Stimulated activated CD4-positive, alpha-beta T cell treated with anti-CD3 and anti-CD28 coated beads, TNF-alpha, amount 100 ng/mL, for 4 hours (primary cell): ENCODE measurements at places on chromosomes 12 and 14.

- no peak for DNase-seq
Observed at GRCh38 chr12:22276867-22277266, 57.6 kb downstream of the ST8SIA1 start.

DNA sequence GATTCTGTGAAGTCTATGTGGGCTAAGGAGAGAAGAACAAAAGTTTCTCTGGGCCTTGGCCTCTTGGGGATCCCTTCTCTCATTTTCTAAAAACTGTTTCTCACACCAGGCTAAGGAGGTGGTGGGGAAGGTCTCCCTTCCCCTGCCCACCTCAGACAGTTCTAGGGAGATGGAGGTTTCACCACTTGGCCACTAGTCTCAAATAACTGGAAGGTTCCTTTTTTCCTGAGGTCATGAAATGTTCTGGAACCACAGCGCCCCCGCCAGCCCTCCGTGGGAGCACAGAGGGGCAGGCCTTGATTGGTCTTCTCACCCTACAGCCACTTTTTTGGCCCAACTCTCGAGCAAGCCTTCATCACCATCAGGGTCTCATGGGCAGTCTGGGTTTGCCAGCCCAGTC is 12.6 kb downstream of the C12orf43 start:
- no peak for DNase-seq

GRCh38 chr12:10016881-10017280 is 6.5 kb downstream of the CLEC12B start:
- no peak for DNase-seq

GRCh38 chr12:1326258-1326657 is 268.1 kb downstream of the FBXL14 start:
- DNase-seq, result no peak

DNA sequence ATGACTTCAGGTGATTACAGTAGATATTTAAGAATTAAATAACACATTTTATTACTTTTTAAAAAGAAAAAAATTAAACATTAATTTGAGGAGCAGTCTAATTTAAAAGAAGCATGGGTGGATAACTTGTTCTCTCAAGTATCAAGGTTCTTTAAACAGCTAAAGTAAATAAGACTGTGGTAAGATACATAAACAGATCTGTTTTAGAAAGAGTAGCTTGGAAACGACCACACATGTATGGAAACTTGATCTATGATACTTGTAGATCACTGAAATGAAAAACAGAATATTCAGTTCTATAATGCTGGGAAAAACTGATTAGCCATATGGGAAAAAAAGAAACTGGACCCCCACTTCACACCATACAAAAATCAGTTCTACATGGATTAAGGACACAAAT is 36.0 kb downstream of the TC2N start:
- DNase-seq, result no peak

- no peak for DNase-seq
Observed at GRCh38 chr12:69475237-69475975, 5.2 kb downstream of the FRS2 start.

DNA sequence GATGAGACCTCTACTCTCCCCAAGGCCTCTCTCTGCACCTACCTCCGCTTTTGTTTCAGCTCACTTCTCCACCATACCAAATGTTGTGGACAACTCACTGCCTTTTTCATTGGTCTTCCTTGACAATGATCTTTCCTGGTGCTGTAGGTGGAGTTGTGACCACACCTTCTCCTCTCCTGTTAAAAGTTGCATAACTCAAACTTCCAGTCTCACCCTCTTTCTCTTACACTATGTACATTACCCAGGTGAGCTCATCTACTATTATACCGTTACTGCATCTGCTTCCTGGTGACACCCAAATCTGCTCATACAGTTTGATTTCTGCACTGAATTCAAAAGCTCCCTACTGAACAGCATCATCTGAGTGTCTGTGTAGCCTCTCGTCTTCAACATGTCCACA is 542.8 kb downstream of the GALC start:
- DNase-seq, result no peak

- DNase-seq, result no peak
Observed at GRCh38 chr14:32039401-32040030, 37.6 kb upstream of the ARHGAP5 start.

DNA sequence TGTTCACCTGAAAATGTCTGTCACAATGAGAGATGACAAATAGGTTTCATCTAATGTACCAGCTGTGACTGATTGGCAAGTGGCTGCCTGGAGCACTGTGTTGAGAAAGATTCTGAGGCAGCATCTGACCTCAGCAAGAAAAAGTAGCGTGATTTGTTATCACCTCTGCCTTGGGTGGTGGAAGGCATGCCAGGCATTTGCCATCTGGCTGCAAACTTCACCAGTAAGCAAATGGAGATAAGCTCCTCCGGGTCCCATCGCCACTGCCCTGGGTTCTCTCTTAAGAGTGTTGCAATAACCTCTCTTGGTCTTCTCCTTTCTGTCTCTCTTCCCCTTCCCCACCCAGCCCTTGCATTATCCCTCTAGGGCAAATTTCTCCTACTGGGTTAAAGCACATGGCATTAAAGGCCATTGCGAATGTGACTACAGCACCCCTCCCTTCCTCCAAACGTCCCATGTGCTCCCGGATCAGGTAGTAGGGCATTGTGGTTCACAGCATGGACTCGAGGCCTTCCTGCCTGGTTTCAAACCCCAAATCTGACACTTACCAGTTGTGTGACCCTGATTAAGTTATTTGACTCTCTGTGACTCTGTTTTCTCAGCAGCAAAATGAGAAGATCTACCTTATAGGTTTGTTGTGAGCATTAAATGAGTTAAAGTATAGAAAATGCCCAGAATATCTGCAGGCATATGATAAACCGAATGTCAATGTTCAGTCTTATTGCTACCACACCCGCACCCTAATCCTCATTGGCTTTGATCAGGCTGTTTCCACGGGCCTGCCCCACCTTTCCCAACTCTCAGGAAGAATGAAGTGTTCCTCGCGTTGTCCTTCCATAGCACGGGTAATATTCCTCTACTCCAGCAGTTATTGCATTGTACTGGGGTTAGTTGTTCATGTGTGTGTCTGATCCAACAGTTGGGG is 8.2 kb upstream of the LGALS3 start:
- no peak for DNase-seq

- DNase-seq, result no peak
Observed at GRCh38 chr12:109567967-109568366, 5.3 kb downstream of the MMAB start.

DNA sequence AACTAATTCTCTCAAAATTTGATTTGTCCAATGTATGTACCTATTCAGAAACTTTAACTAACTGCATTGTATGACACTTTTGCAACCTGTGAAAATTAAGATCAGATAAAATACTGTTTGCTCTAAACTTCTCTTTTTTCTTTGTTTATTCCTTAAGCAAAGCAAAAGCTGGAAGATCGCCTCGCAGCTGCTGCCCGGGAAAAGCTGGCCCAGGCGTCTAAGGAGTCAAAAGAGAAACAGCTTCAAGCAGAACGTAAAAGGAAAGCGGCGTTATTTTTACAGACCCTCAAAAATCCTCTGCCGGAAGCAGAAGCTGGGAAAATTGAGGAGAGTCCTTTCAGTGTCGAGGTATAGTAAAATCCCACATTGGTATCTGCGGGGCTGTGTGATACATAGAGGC is 55.1 kb downstream of the SFSWAP start:
- DNase-seq, result no peak

- DNase-seq, result no peak
Observed at GRCh38 chr14:50758305-50758704, 72.7 kb downstream of the NIN start.

DNA sequence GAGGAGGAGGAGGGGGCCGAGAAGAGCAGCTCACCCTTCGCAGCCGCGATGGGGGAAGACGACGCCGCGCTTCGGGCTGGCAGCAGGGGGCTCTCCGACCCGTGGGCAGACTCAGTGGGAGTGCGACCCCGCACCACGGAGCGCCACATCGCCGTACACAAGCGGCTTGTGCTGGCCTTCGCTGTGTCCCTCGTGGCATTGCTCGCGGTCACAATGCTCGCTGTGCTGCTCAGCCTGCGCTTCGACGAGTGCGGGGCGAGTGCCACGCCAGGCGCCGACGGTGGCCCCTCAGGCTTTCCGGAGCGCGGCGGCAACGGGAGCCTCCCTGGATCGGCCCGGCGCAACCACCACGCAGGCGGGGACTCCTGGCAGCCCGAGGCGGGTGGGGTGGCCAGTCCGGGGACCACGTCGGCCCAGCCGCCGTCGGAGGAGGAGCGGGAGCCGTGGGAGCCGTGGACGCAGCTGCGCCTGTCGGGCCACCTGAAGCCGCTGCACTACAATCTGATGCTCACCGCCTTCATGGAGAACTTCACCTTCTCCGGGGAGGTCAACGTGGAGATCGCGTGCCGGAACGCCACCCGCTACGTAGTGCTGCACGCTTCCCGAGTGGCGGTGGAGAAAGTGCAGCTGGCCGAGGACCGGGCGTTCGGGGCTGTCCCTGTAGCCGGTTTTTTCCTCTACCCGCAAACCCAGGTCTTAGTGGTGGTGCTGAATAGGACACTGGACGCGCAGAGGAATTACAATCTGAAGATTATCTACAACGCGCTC is 745 bp downstream of the TRHDE start:
- no peak for DNase-seq

DNA sequence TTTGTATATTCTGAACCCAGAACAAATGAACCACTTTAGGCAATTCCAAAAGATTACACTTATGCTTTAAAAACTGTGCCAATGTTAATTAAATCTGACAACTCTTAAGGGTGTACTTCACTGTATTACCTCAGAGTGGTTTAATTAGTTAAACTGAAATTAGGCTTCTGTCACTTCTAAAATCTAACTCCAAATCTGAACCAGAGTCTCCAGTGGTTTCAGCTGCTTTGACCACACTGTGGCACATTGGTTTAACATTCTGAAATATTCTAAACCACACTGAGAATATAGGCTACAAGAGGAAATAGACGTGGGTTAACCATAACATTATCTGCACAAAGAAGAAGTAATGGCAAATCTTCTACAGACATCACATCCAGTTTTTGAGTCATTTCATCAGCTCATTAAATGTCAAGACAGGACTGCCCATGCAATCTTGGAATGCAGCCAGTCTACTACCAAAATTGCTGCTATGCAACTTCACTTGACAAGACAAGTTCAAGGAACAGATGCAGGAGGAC is 94.8 kb downstream of the LRP6 start:
- DNase-seq, result no peak

DNA sequence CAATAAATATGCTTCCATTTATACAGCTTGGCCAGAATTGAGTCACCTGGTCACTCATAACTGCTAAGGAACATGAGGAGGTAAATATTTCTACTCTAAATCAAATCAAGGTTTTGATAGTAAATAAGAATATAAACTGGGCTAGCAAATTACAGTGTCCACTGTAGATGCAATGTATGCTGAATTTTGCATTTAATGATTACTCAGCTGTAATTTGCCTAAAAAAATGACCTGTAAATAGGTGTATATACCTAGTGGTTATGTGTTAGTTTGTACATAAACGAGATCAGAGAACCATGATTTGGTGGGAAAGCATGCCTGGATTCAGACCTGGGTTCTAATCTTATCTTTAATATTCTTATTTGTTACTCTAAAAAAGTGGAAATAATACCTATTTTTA is 76.6 kb upstream of the CNTN1 start:
- no peak for DNase-seq

DNA sequence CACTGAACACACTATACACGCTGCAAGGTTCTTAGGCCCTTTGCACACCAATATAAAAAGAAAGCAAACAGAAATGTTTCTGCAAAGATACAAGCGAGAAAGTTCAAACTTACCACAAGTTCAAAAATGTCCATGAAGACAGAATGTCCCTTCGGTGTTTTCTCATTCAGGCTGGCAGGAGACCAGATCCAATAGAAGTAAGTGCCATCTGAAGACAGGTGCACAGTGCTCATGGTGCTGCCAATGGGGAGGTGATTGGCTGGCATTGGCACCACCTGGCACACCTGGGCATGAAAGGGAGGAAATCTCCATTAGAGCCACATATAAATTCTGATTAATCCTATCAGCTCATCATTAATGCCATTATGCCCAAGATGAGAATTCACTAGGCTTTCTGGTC is 76.3 kb downstream of the HECTD4 start:
- DNase-seq, result no peak

DNA sequence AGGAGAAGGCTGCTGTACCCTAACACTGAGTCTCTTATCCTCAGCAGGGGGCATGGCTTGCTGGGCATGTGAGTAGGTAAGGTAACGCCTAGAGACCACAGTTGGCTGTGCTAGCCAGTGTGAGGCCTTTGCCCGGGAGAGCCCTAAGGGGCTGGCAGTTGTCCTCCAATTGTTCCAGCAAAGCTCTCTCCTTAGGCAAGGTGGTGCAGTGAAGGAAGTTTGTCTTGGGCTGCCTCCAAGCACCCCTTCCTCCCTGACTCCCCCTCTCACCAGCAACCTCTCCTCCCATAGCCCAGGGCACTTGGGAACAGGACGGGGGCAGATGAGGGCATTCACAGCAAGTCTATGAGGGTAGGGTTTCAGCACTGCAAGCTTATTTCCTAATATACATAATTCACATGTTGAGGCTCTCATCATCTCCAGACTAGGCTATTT is 23.0 kb downstream of the LACRT start:
- DNase-seq, result no peak

GRCh38 chr14:49962621-49963020 is 69.7 kb downstream of the ARF6 start:
- DNase-seq, result peak; percentile 34

- DNase-seq, result peak; percentile 57
Observed at GRCh38 chr12:13165617-13166041, 30.9 kb upstream of the EMP1 start.

DNA sequence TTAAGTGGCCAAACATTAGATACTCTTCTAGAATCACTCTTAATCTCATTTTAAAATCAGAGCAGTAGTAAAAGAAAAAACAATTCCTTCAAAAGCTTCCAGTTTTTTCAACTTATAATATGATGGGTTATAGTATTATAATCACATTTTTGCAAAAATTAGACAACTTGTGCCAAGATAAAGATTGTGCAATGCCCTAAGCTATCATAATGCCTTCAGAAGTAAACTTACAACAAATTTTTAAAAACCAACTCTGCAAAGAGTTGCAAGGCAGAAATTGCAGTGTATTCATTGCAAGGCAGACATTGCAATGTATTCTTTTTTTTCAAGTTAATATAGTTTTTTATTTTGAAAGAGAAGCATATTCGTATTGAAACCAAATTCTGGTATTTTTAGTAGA is 47.2 kb upstream of the KITLG start:
- no peak for DNase-seq

GRCh38 chr12:50313256-50313931 is 30.1 kb upstream of the LIMA1 start:
- DNase-seq, result no peak

GRCh38 chr14:69129264-69129880 is 23.5 kb downstream of the DCAF5 start:
- DNase-seq, result peak; percentile 27
